ENCODE measurements at places on chromosomes 6 and 20.

- no peak for DNase-seq
Observed at GRCh38 chr6:159434410-159434809, 258.6 kb downstream of the SOD2 start.

DNA sequence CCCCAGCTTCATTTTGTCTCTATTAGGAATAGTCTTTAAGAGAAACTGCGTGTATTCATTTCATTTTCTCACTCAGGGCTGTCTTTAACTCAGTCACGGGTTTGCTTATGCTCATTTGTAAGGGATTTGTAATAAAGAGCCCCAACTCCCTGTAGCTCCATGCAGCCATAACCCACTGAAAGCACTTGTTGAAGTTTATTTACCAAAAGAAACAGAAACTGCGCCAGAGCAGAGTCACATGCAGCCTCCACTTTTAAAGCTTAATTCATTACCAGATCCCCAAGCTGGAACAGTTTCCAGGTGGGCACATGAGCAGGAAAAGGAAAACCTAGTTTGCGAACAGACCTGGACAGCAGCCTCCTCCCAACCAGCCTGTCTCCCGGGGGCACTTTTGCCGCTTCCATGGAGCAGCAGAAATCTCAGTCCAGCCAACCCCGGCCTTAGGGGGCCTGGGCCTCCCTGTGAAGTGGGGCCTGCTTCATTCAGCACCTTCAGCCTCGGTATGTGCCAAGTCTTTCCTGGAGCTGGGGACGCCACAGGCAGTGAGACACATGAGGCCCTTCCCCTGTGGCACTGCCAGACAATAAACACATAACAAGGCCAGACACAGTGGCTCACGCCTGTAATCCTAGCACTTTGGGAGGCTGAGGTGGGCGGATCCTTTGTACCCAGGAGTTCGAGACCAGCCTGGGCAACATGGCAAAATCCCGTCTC is 4.5 kb downstream of the BCAS4 start:
- peak; percentile 34 for DNase-seq

DNA sequence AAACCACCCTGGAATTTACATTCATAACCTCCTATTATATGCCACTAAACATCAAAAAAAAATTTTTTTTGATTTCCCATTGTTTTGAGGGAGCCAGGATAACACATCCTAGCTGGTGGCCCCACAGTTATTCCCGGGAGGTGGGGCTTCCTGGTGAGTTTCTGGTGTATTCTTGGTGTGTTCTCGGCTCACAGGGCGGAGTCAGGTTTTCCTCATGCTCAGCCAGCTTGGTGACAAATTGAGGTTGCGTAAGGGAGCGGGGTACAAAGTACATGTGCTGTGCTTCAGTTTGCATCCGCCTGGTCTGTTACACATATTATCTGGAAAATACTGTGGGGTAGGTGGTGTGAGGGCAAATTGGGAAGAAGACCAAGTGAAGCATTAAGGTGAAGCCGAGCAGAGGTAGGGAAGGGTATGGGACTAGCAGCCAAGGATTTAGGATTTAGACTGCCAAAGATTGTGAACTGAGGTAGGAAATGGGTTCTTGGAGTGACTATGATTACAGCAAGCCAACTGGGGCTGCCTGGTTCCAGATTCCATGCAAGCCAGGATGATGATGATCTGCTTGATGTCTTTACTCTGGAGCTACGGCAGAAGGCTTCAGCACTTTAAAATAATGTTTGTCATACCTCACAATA is 46.2 kb upstream of the EEF1A1 start:
- DNase-seq, result no peak

DNA sequence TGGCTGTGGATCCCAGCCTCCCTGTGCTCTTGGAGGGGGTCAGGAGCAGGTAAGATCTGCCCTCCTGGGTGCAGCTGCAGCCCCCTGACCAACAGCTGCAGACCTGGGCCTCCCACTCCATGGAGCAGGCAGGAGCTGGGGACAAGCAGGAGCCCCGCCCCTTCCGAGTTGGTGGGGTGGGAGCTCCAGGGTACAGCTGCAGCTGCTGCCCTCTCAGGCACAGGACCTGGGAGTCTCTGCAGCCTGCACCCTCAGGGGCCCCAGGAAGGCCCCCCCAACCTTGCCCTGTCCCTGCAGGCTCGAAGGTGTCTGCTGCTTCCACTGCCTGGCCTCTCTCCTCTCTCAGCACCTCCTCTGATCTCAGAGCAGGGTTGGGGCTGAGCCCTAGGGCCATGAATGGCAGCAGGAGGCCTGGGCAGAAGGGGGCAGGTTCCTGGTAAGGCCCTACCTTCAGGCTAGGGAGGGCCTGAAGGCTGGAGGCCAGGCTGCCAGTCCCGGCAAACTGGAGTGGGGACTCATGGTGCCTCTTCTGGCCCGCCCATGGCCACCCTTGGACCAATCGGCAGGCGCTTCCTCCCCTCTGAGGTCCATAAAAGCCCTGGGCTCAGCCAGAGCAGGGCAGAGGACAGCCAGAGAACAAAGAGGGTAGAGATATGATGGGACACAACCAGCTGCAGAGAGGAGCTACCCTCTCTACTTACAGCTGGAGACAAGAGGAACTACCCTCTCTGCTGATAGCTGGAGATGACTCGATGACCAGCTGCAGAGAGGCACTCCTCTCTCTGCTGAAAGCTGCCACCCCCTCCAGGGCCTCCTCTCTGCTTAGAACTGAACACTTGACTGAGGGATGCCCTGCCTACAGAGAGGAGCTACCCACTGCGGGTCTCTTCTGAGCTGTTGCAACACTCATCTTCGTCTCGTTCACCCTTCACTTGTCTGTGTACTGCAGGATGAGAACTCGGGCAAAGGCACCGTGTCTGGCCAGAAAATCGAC is 7.8 kb upstream of the PACSIN1 start:
- DNase-seq, result no peak

- no peak for DNase-seq
Observed at GRCh38 chr6:120219339-120219738, 869.8 kb upstream of the MAN1A1 start.

GRCh38 chr6:112906726-112907125 is 559.6 kb downstream of the RFPL4B start:
- DNase-seq, result no peak

GRCh38 chr6:159008656-159009288 is 8.8 kb upstream of the RSPH3 start:
- DNase-seq, result peak; percentile 59

DNA sequence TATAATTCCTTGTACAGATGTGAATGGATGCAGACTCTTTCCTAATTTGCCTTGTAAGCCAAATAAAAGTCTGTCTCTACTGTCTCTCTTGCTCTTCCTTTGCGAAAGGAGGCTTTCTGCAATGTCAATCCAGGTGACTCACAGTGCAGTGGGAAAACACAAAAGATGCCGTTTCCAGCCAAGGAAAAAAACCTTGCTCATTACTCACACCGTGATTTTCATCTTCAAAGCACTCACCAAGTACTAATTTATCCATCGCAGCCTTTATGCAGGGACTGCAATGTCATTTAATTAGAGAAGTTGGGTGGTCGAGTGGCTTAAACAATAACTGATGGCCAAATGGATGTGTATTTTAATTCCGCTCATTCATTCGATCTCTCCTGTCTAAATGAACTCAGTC is 23.8 kb downstream of the SAYSD1 start:
- no peak for DNase-seq

GRCh38 chr6:160305926-160306713 is 42.1 kb upstream of the SLC22A3 start:
- DNase-seq, result no peak

DNA sequence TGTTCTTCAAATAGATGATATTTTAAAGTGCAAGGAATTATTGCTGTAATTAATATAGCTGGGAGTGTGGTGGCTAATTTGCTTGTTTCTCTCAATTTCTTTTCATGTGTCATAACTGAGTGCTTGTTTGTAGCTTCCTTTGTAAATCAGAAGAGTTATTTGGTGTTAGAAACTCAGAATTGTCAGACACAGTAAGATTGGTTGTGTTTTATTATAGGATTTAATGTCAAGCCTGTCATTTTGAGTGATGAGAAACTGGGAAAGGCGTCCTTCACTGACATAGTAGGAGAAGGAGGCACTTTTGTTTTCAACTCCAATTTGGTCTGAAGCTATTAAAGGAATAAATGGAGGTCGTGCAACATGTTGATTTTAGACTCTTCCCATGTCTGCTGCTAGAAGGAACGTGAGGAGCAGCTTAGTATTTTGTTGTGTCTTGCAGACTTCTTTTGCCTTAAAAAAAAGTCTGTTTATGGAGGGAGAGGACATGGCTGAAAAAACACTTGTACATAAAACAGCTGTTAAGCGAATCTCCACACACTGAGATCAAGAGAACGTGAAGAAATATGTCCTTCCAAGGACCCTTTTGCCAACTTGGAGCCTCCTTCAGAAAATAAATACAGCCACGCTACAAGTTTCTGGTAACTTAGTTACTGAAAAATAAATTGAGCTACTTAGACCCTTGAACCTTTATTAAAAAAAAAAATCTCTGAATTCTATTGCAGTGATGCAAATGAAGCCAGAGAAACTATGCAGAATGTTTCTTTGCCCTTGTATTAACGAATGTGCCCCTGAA is 59.5 kb downstream of the BMP6 start:
- DNase-seq, result no peak

GRCh38 chr6:50995036-50995435 is 176.4 kb downstream of the TFAP2B start:
- DNase-seq, result no peak

- no peak for DNase-seq
Observed at GRCh38 chr6:18308070-18308735, 43.9 kb upstream of the DEK start.

GRCh38 chr6:75267461-75267860 is 17.1 kb downstream of the TMEM30A start:
- no peak for DNase-seq

DNA sequence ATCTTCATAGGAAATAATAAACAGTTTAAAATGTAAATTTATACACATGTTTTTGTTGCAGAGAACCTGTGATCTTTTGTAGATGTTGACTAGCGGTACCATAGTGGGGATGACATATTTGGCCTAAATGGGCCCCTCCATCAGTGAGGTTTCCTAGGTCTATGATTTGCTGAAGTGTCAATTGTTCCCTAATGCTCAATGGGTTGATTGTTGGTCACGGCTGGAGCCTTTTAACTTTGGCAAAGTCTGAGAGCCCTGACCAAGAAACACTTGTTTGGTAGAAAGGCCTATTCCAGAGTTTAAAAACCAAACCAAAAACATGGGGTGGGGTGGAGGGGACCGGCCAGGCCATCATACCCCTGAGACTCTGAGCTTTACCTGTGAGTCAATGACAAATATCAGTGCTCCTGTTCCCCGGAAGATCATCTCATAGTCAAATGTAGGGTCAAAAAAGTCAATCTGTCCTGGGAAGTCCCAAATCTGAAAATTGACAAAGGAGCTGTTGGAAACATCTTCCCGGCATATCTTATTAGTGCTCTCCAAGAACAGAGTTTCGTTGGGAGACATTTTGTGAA is 25.1 kb downstream of the RRAGD start:
- DNase-seq, result no peak

- DNase-seq, result no peak
Observed at GRCh38 chr6:38631186-38631783, 8.4 kb downstream of the BTBD9 start.

GRCh38 chr20:47189060-47189459 is 167.4 kb downstream of the ZMYND8 start:
- DNase-seq, result no peak

DNA sequence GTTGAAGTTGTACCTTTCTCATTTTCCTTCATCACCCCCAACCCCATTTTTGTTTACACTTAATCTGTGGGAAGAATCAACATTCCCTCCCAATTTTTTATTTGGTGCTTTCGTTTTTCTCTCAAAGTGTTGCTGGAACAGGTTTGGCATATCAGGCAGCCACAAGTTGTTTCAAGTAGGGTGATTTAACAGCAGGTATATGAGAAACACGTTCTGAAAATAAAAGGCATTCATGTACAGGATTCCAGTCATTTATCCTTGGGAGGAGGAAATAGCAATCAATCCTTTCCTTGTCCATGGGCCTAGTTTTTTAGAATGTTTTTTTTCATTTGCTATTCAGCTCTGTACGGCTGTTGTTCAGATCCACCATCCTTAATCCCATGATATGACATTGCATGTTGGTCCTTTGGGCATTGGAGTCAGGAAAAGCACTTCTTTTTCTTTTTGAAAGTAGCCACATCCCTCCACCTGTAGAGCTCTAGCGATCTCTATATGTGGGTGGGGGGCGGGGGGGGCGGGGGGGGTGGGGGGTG is 120.2 kb downstream of the JARID2 start:
- DNase-seq, result no peak

DNA sequence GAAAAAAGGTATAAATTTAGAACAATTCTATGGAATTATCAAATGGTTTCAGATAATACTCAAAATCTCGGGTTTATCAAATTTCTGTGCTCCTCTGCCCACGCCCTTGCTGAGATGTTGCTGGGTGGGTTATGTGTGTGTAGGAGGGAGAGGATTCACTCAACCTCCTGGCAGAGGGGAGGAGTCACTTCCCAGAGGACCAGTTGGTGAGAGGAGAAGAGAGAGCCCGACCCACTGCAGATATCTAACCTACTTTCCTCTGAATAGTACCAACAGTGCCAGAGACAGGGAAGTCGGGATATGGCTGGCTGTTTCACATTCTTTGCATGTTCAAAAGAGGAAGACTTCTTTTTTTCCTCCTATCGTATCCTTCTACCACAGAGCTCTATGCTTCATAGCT is 187.1 kb upstream of the MAN1A1 start:
- DNase-seq, result no peak

GRCh38 chr6:31351401-31352309 is 5.3 kb downstream of the HLA-B start:
- DNase-seq, result no peak

- peak; percentile 56 for DNase-seq
Observed at GRCh38 chr20:11544029-11544678, 373.5 kb upstream of the BTBD3 start.

DNA sequence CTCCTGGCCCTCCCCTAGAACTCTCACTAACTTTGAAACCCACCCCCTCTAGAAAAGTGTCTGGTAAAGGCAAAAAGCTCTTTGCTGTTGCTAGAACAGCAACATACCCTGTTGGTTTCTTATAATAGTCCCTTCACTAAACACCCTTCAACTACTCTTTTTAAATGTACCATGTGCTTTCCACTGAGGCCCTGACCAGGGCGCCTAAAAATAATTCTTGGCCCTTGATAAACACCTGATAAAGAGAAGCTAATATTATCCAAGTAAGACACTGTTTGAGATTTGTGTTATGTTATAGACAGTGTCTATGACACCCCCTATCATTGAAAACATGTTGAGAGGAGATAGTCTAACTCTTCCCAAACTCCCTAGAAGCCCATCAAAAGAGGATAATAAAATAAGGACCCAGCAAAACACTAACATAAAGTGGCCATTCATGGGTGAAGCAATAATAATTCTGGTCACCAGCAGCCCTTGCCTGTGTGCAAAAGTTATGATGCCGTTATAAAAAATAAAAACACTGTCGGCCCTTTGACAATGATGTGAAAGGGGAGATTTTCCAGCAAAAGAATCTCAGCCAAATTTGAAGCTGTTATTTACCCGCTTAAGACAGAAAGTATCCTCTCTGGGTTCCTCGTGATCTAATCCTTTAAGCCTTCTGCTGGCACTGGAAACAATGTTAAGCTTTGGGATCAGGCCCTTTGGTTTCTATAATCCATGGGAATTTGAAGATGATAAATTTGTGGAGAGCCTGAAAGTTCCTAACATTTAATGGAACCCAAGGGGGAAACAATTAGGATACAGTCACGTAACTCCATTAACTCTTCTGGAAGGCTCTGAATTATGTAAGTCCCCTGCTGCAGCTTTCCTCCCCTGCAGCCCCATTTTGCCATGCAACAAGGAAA is 122.6 kb upstream of the PLCB4 start:
- DNase-seq, result no peak

- no peak for DNase-seq
Observed at GRCh38 chr20:59771506-59772372, 161.7 kb downstream of the SYCP2 start.

Measured in GM13976 (cell line).